ENCODE measurements at places on chromosomes 11 and 22.
A peak's percentile ranks its signal among the peaks of the same experiment; 100 is the strongest.

GRCh38 chr11:111886032-111886431, 6.7 kb downstream of the CFAP68 start:
- no peak for DNase-seq

DNA sequence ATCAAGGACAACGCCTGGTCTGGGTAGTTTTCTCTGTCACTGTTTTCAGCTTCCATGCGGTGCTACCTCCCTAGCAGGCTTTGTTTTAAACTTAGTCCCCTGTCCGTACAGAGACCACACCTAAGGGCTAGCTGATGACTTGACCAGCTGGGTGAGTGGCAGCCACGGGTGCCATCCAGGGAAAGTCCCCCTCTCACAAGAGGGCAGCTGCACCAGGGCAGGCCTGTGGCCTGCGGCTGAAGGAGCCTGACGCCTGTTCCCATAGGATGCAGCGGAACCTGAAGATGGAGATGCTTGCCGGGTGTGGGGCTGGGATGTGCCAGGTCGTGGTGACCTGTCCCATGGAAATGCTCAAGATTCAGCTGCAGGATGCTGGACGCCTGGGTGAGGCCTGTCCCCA, 19.9 kb downstream of the SLC25A18 start:
- no peak for DNase-seq

- DNase-seq, result no peak
Observed at GRCh38 chr11:66328031-66328301, 8.3 kb downstream of the RIN1 start.

GRCh38 chr11:17260020-17260419, 16.5 kb upstream of the NUCB2 start:
- DNase-seq, result no peak

DNA sequence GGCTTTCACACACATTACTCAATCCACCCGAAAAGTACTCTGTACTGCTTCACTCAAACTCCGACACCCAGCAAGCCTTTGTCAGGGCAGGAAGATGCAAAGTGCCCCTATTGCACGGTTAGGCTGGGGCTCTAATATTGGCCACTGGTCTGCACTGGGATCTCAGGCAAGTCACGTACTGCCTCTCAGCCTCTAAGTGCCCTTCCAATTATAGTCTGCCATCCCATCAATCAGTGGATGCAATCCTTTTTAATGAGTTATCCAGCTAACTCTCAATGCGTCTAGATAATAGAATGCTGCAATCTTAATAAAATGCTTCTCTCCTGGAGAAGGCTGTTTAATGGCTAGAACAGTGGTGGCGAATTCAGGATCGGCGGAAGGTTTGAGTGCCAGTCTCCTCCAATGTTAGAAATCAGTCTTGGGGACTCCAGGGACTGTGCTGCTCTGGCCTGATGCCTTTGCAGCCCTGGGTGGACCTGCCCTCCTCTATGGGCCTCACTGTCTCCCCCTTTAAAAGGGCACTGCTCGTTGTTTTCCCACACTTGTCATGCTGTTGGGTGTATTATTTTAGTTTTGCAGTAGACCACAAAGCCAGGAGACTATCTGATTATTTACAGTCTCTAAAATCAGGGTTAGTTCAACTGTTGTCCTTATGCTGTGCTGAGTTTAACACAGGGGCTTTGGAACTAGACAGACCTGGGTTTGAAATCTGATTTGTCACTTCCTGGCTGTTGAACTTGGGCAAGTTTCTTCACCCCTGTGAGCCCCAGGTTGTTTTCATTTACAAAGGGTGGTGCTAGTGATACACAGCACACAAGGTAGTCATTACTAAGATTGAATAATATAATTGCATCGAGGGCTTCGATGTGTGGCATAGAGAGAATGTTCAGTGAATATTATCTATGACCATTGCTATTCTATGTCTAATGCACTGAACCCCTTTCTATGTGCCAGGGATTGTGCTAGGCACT, 36.7 kb downstream of the CLMP start:
- DNase-seq, result no peak

- DNase-seq, result no peak
Observed at GRCh38 chr22:42872821-42873220, 15.7 kb upstream of the ARFGAP3 start.

DNA sequence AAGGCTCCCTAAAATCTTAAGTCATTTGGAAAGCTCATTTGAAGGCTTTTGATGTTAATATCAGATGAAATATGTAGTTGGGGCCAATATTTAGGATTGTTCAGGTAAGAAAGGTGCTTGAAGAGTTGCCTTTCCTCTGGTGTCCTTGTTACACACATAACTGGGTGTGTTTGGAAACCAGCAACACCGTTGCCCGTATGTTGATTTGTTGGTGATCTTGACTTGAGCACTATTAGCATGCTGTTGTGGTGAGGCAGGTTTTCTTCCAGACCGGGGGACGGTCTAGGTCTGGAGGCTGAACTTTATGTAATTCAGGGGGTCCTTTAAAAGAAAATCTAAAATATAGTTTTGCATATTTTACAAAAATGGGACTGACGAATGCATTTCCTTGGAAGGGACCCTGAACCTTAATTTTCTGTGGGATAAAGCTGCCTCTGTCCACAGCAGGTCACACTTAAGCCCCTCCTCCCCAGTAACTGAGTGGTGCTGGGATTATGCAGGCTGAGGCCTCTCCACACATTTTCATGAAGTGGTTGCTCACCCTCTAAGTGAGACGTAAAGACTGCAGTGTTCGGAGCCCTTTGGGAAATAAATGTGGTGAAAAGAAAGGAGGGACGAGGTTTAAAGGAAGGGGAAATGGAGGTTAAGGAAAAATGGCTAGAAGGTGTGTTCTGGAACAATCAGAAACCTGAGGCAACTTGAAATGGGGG, 1.8 kb downstream of the YWHAH start:
- DNase-seq, result no peak

DNA sequence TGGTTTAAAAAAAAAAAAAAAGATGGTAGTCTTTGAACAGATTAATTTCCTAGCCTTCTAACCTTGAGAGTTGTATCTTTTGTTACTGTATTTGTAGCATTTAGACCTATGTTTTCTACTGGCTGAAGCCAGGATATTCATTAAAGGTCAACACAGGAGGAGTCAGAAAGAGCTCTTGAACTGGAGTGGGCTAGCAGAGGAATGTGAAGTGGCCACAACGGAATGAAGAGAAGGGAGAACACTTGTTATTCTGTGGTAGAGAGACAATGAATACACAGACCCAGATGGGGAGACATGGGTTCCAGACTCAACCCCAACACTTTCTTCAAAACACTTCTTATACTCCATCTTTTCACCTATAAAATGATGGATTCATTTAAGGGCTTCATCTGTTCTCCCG, 88.1 kb downstream of the RELT start:
- DNase-seq, result no peak

GRCh38 chr11:34839969-34840368, 76.2 kb downstream of the APIP start:
- no peak for DNase-seq

GRCh38 chr11:118658429-118659313, 20.8 kb downstream of the TREH start:
- DNase-seq, result no peak

GRCh38 chr11:86668929-86669328, 3.5 kb downstream of the ME3 start:
- no peak for DNase-seq

- DNase-seq, result no peak
Observed at GRCh38 chr11:70471254-70471653, 72.9 kb downstream of the CTTN start.

- no peak for DNase-seq
Observed at GRCh38 chr22:19844377-19845053, 10.2 kb downstream of the GNB1L start.

DNA sequence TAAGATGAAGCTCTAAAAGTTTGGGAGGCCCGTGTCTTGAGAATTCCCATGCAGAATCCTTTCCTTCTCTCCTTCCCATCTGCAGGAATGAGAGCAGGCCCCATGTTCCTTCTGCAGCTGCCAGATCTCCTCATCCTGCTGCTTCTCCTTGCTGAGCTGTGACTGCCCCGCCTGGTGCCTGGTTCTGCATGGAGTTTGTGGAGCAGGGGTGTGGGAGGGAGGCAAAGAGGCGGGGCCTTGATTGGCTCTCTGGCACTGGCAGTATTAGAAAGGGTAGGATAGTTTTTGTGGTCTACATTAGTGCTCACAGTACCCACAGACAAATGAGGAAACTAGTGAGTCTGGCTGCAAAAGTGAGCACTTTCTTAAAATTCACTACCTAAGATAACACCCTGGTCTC, 91.1 kb upstream of the CLPB start:
- no peak for DNase-seq

DNA sequence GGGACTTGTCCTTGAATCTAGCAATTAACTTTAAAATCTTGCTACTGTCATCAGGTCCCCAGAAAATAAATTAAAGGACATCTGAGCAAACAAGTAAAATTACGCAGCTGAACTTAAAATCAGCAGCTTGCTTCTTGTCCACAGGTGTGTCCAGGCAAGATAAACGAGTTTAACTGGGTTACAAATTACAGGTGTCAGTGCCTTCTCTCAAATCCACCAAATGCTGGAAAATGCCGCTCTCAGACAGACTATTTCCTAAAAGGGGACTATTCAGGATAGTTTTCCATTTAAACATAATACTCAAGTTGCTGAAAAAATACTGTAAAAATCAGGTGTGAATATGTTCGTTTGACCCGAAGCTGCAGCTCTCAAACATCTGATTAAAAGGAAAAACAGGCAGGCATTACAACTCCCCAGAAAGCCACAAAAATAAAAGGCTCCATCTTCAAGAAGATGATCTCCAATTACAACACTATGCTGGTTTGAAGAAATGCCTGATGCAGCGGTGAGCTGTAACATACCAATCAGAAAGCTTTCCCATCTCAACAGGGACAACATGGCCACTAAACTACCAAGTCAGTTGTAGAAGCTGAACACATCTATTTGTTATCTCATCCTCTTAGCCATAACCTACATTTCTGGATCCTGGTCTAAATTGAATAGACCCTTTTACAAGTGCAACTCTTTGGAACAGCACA, 82.1 kb downstream of the CADM1 start:
- DNase-seq, result no peak

GRCh38 chr22:45210174-45210573, 30.5 kb downstream of the KIAA0930 start:
- no peak for DNase-seq

GRCh38 chr11:9528136-9528501, 45.4 kb upstream of the WEE1 start:
- DNase-seq, result no peak

- DNase-seq, result peak; percentile 50
Observed at GRCh38 chr11:74570266-74571061, 21.9 kb upstream of the POLD3 start.

- no peak for DNase-seq
Observed at GRCh38 chr22:20637750-20638506, 130.5 kb downstream of the MED15 start.

DNA sequence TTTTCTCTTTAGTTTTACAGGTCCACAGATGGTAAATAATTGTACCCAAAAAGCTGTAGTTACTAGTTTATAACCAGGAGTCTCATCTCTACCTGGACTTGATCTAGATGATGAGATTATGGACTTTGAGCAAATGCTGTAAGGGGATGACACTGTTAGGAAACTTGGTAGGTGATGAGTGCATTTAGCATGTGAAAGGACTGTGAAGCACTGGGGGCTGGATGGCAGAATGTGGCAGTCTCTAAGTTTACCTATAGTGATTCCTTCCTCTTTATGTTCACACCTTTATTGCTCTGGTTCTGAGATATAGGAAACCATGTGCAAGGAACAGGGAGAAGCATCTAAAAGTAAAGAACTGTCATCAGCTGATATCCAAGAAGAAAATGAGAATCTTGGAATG, 230.7 kb upstream of the CHORDC1 start:
- DNase-seq, result no peak

DNA sequence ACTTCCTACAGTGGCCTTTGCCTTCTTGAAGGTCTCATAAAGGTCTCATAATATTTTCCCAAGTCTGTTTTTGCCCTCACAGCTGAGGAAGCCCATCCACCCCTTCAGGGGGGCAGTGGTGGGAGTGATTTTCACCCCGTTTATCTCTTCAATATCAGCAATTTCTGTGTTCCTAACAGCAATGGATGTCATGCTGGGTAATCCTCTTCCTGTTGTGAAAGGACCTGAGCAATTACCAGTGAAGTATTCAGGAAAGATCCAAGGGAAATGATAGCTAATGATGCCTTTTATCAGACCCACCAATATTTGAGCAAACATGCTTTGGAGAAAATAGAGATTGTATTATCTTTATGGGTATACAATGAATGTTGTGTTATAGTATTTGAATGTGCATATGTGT, 226.9 kb downstream of the INSC start:
- no peak for DNase-seq

- DNase-seq, result no peak
Observed at GRCh38 chr11:131962818-131963217, 592.4 kb downstream of the NTM start.

DNA sequence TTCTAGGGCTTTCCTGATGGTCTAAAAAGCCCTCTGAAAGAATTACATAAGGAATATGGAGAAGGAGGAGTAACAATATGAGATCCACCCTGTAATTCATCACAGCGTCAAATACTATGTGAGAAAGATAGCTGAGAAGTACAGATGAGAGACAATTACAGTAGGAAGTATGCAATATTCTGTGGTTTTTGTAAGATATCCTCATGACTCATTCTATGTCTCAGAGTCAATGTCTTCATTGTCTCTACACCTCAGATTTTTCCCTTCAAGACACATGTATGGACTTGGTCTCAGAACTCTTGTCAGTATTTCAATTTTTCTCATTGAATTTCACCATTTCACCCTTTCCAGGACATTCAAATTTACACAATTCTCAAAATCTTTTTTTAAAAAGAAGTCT, 343.3 kb upstream of the CTSC start:
- no peak for DNase-seq
